ENCODE measurements at places on chromosomes 1 and 21. TPM values are rescaled to one million over a fixed set of nuclear protein-coding genes. Genes with fewer than 3 reads are reported as not detected.

SLC45A1 gene
- total RNA-seq = 1.5 TPM

C8B gene
- not detected for total RNA-seq

ZNF697 gene
- 7.9 TPM for total RNA-seq

GRCh38 chr1:216945538-216946080 is 222.4 kb upstream of the ESRRG start:
- no peak for DNase-seq
